ENCODE measurements at places on chromosomes 7 and 10.

DNA sequence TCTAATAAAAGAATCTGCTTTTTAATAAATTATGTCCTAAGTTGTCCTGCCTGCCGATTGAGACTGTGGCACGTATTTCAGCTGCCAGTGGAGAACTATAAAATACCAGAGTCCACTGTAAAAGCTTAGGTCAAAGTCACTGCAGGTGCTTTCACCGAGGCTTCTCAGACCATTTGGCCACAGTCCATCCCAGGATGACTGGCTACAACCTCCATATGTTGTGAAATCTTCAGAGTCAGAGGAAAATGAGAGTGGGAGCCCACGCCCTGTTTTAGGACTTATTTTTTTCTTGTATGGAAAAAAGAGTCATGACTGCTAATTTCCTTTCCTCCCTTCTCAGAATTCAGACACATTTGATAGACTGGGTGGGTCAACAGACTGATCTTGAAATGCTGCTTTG lies 182.9 kb downstream of the ANK3 start:
- no peak for DNase-seq

DNA sequence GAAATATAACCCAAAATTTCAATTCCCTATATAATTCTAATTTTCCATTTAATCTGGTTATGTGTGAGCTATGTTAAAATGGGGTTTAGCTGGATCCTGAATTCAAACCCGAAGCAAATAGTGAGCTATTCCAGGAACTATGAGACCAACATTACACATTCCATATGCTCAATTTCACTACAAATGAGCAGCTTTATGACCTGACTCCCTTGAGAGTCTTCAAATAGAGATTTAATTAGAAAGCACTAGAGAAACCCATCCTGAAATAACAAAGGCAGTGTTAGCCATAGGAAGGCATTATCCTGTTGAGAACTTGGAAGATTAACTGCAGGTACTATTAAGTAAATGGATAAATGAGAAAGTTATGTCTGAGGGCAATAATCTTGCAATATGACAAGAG lies 890.0 kb downstream of the GRM8 start:
- DNase-seq, result no peak

DNA sequence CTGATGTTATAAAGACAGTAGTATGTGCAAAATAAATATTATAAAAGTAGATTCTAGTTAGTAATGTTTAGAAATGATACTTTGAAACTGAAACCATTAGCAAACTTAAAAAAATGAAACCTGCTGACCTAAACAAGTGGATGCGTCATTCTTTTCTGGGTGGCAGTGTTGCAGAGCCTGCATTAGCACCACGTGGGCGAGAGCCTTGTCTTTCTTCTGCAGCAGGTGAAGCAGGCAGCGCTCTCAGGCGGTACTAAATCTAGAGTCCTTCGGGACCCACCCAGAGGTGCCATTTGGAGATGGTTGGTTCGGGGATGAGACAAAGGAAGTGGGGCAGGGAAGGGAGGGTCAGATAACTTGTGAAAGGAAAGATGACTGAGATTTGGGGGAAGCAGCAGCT lies 759.1 kb upstream of the IGFBP3 start:
- DNase-seq, result no peak

- DNase-seq, result no peak
Measured at GRCh38 chr7:81903115-81903514, 133.3 kb upstream of the HGF start.

- no peak for DNase-seq
Measured at GRCh38 chr10:19332304-19332703, 283.7 kb downstream of the MALRD1 start.

DNA sequence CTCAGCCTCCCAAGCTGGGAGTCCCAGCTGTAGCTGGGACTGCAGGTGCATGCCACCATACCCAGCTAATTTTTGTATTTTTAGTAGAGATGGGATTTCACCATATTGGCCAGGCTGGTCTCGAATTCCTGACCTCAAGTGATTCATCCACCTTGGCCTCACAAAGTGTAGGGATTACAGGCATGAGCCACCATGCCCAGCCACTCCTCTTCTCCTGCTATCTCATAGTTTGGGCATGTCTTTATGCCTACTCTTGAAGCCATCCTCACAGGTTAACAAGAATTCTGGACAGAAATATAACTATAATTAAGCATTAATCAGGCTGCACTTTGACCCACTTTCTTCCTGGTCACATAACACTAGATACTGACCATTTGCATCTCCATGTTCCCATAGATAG lies 28.6 kb upstream of the C10orf67 start:
- DNase-seq, result no peak

GRCh38 chr10:73577788-73578187 lies 13.4 kb downstream of the USP54 start:
- no peak for DNase-seq

GRCh38 chr10:113924186-113924585 lies 69.7 kb downstream of the NHLRC2 start:
- no peak for DNase-seq

DNA sequence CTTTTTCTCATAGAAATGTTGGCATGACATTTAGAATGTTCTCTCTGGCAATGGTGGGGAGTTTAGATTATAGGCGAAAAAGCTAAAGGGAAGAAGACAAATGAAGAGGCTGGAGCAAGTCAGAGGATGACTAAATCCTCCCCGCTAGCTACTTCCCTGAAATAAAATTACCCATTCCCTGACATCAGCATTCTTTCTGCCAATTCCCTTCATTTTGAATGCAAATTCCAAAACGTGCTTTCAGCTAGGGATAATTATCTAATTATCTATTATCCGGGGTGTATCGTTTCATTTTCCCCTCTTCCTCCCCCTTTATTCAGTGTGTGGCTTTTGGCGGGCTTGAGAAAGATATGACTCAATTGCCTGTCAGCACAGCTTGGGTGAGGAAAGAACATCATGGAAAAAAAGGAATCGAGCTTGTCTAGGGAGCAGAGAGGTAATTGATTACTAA lies 672.3 kb downstream of the TNS3 start:
- no peak for DNase-seq

- DNase-seq, result no peak
Measured at GRCh38 chr7:17994079-17994850, 33.4 kb downstream of the PRPS1L1 start.

GRCh38 chr10:44706745-44707144 lies 204.4 kb upstream of the TMEM72 start:
- no peak for DNase-seq

DNA sequence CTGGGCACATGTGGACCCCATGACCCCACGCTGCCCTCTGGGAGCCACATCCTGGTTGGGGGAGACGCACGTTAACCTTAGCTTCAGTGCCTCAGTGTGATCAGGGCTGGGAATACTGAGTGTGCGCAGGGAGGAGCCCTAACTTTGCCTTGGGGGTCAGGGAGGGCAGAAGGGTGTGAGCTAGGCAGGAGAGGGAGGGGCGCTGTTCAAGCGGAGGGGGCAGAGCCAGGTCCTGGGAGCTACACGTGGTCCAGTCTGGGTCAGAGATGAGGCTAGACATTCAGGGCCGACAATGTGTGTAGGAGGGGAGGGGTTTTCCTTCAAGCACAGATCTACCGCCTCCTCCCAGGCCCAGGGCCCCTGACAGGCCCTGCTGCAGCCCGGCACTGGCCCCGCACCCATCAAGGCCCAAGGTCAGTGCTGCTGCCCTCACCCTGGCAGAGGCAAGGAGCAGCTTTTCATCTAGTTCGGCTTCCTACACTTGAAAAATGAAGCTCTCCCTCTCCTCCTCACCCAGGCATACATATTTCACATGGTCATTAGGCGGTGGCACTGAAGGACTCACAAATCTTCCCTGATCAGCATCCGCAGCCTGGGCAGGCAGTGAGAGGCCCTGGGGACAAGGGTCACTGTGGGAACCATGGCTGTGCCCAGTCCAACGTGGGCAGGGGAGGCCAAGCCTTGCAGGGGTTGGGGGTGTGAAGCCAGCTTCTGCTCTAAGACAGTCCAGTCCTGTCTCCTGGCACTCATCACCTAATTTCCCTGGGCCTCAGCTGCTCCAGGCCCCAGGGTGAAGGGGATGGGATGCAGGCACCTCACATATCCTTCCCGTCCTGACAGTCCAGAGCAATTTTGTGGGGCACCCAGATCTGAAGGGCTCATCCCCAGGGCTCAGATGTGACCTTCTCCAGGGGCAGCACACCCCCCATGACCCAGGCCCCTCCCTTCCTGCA lies 47.3 kb downstream of the C10orf105 start:
- no peak for DNase-seq

DNA sequence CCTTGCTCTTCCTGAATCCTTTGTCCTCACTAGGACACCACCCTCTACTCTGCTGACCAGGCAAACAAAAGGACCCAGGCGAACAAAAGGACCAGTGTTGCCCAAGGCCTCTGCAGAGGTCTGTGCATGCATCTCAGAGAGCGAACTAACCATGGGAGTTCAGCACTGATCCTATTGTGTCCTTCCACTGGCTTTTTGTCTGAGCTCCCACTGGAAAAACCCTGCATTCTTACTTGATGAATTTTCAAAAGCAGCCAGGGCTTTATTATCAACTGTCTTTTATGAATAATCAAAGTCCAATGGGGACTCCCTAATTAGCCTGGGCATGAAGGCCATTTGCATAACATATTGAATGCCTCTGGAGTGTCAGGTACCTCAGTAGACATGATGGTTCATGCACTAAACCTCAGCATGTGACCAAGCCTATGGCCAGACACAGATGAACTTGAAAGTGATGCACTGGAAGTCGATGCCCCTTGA lies 140.6 kb downstream of the KCNMA1 start:
- DNase-seq, result no peak

- DNase-seq, result no peak
Measured at GRCh38 chr10:77101341-77101740, 536.3 kb downstream of the KCNMA1 start.

DNA sequence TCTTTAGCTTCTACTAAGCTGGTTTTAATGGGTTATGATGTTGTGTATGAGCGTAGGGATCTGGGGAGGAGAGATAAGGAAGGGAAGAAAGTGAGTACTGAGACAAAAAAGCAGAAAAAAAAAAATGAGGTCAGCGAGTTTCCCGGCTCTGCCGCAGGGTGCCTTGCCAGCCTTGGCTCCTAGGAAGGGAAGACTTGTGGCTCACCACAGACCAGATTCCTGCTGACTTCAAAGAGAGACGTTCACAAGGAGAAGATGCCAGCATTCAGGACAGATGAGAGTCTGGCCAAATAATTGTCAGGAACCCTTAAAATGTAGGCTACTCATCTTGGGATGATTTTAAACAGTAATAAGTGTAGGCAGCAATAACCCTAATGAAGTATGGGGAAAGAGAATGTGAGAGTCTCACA lies 11.4 kb upstream of the FAS start:
- no peak for DNase-seq
